ENCODE measurements at places on chromosomes 4 and X.

- DNase-seq = no peak
These were observed 28.2 kb upstream of the APLN start for GRCh38 chrX:129682979-129683378.

DNA sequence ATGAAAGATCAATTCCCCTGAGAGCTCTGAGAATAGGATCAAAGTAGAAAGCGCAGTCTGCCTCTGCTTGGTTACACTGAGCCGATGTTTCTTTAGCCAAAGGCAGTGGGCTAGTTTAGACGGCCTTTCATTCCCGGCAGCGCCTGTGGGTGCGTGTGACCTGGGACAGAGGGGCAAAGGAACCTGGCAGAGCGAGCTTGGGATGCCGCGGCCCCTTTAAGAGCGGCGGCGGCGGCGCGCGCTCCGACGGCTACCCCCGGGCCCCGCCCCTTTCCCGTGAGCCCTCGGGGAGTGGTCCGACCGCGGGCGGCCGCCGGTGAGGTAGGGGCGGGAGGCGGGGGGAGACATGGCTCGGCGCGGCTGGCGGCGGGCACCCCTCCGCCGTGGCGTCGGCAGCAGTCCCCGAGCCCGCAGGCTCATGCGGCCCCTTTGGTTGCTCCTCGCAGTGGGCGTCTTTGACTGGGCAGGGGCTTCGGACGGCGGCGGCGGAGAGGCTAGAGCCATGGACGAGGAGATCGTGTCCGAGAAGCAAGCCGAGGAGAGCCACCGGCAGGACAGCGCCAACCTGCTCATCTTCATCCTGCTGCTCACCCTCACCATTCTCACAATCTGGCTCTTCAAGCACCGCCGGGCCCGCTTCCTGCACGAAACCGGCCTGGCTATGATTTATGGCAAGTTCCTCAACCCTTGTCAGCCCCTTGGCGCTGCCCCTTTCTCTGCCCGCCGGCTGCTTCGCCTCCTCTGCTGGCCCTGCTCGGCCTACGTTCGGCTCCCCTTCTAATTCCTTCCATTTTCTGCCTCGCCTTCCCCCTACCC, at the start of gene SLC9A6:
SLC9A6 (plus strand) TSS at position 279 of the 816 bp plus-strand sequence; CDS start at position 503, 224 bp downstream.
- DNase-seq = peak; percentile 84

DNA sequence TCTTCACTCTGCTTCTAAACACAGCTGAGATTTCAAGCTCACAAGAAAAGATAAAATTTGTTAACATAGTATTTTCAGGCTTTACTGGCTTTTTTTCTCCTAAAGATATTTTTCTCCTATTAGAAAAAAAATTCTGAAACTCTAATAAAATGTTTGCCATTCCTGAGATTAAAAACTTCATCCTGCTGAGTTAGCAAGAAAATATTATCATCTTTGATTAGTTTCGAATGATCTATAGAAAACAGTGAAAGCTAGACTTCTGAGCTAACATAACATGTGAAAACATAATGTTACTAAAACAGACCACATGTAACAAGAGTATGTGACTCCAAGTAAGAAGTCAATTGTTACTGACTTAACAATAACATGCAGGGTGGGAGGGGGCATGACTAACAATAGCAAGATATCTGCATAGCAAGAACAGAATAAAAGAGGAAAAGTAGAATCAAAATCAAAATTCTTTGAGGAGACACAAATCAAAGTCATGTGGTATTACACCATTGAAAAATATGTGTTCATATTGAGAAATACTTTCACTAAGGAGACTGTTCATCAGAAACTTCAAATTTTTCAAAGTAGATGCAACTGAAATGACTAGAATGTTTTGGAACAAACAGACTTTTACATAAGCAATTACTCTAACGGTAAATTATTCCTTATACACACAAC, 14.5 kb downstream of the TBCK start:
- DNase-seq = no peak

- DNase-seq = no peak
These were observed 23.2 kb upstream of the GAB1 start for GRCh38 chr4:143313521-143313920.

GRCh38 chr4:77204621-77205020, 47.6 kb downstream of the CCNG2 start:
- DNase-seq = no peak

- DNase-seq = no peak
These were observed 300.9 kb upstream of the CPEB2 start for GRCh38 chr4:14701389-14701788.

DNA sequence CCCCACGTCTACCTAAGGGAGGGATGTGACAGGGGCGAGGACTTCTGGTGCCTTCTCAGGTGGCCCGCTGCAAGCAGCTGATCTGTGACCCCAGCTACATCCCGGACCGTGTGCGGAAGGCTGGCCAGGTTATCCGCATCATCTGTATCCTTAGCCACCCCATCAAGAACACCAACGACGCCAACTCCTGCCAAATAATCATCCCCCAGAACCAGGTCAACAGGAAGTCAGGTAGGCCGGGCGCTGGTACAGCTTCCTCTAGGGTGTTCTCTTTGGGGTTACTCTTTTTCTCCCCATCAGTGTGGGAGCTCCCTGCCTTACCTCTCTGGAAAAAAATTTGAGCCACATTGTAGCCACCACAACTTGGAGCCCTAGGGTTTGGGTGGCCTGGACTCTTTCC, 2.4 kb upstream of the FAM50A start:
- DNase-seq = no peak

GRCh38 chrX:68710870-68711576, 63.6 kb downstream of the STARD8 start:
- peak; percentile 78 for DNase-seq
